Activated naive CD8-positive, alpha-beta T cell treated with anti-CD3 and anti-CD28 coated beads, Interleukin-2, amount 10 ng/mL, durations not matched to agents 7 days and 5 days (primary cell): ENCODE measurements at places on chromosomes 2 and 18. TPM values are rescaled to one million over a fixed set of nuclear protein-coding genes. Genes with fewer than 3 reads are reported as not detected.

GRCh38 chr2:183117226-183117625 lies 7.0 kb upstream of the NUP35 start:
- H3K36me3 ChIP-seq = no peaks in the 10 kb centered on the region
- no peaks in the 10 kb centered on the region for H3K4me1 ChIP-seq
- no peak overlapping the region for H3K27ac ChIP-seq
- no peak for DNase-seq

DNA sequence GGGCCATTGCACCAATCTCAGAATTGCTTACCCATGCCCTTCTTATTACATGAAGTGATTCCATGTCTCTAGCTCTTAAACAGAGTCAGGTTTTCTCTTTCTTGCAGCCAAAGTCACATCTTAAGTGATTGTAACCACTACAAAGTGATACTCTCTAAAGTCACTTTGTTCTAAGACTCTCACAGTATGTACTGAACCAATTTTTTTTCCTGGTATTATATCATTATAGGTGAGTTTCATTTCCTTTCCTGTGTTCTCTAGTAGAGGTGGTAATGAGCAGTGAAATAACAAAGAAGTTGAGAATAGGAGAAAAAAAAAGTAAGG lies 66.3 kb upstream of the DARS1 start:
- peak overlapping the region; percentile 94 for H3K27ac ChIP-seq
- no peaks in the 10 kb centered on the region for H3K27me3 ChIP-seq
- H3K36me3 ChIP-seq = peaks cover 8% of the 10 kb centered on the region
- peaks cover 76% of the 10 kb centered on the region for H3K4me1 ChIP-seq
- no peak for DNase-seq

- no peak for DNase-seq
- no peak overlapping the region for H3K4me3 ChIP-seq
- H3K27me3 ChIP-seq = no peaks in the 10 kb centered on the region
- H3K36me3 ChIP-seq = peaks cover 1% of the 10 kb centered on the region
- peak overlapping the region; percentile 47 for H3K27ac ChIP-seq
Measured at GRCh38 chr2:108612514-108613183, 78.4 kb downstream of the LIMS1 start.

- H3K27me3 ChIP-seq = peaks cover 12% of the 10 kb centered on the region
- H3K4me1 ChIP-seq = peaks cover 2% of the 10 kb centered on the region
- no peak overlapping the region for H3K27ac ChIP-seq
Measured at GRCh38 chr2:33220533-33220932, 255.9 kb upstream of the RASGRP3 start.

- DNase-seq = no peak
- H3K27me3 ChIP-seq = peaks cover 28% of the 10 kb centered on the region
- H3K27ac ChIP-seq = no peak overlapping the region
- no peak overlapping the region for H3K4me3 ChIP-seq
Measured at GRCh38 chr2:105395691-105396090, 3.2 kb downstream of the FHL2 start.

- no peak overlapping the region for H3K4me3 ChIP-seq
- no peaks in the 10 kb centered on the region for H3K27me3 ChIP-seq
- DNase-seq = no peak
- H3K36me3 ChIP-seq = no peaks in the 10 kb centered on the region
- H3K27ac ChIP-seq = no peak overlapping the region
- H3K4me1 ChIP-seq = no peaks in the 10 kb centered on the region
Measured at GRCh38 chr2:133167990-133168389, 400.3 kb downstream of the NCKAP5 start.

Gene POTEJ
- not detected for total RNA-seq

GRCh38 chr2:98825020-98825350 lies 94.1 kb upstream of the MGAT4A start:
- H3K4me1 ChIP-seq = peaks cover 27% of the 10 kb centered on the region
- peaks cover 2% of the 10 kb centered on the region for H3K36me3 ChIP-seq
- no peak overlapping the region for H3K27ac ChIP-seq
- H3K27me3 ChIP-seq = peaks cover 7% of the 10 kb centered on the region

- DNase-seq = no peak
- no peak overlapping the region for H3K4me3 ChIP-seq
- H3K27ac ChIP-seq = no peak overlapping the region
- no peaks in the 10 kb centered on the region for H3K36me3 ChIP-seq
- no peaks in the 10 kb centered on the region for H3K27me3 ChIP-seq
Measured at GRCh38 chr2:54106631-54107454, 8.6 kb upstream of the ACYP2 start.

DNA sequence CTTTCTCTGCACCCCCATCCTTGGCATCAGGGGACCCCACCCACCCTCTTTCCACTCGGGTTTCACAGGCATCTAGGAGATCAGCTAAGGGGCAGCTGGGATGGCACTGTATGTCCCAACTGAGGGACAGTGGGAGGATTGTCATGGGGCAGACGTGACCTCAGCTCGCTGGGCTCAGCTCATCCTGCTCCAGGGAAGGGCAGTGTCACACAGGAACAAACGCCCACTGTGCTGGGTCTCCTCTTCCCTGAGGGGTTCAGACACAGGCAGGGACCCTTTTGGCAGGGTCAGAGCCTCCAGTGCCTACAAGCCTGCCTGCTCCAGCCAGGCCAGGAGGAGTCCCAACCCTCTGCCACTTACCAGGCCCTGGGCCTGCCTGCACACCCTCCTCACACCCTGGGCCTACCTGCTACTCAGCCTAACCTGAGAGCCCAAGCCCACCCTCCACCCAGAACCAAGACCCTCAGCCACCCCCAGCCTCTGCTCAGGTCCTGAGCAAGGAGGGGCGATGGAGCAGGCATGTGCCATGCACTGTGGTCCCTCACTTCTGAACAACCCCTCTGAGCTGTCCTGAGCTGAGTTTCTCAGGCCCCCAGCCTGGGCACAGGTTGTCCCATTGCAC lies 68.2 kb downstream of the HS1BP3 start:
- no peaks in the 10 kb centered on the region for H3K4me1 ChIP-seq
- DNase-seq = no peak
- peaks cover 3% of the 10 kb centered on the region for H3K27me3 ChIP-seq
- no peak overlapping the region for H3K4me3 ChIP-seq
- no peak overlapping the region for H3K27ac ChIP-seq

Gene LRATD1
- not detected for total RNA-seq

- no peak for DNase-seq
- H3K4me1 ChIP-seq = no peaks in the 10 kb centered on the region
- H3K27ac ChIP-seq = no peak overlapping the region
- no peak overlapping the region for H3K4me3 ChIP-seq
- peaks cover 2% of the 10 kb centered on the region for H3K27me3 ChIP-seq
Measured at GRCh38 chr2:187171318-187171717, 276.7 kb downstream of the CALCRL start.

- no peak overlapping the region for H3K4me3 ChIP-seq
- H3K4me1 ChIP-seq = no peaks in the 10 kb centered on the region
- no peaks in the 10 kb centered on the region for H3K27me3 ChIP-seq
- peaks cover 2% of the 10 kb centered on the region for H3K36me3 ChIP-seq
- H3K27ac ChIP-seq = no peak overlapping the region
- DNase-seq = no peak
Measured at GRCh38 chr18:46452820-46453219, 204.2 kb downstream of the LOXHD1 start.

Gene SMAD7
- 26.8 TPM for total RNA-seq

GRCh38 chr2:188245230-188245629 lies 46.4 kb upstream of the GULP1 start:
- no peaks in the 10 kb centered on the region for H3K36me3 ChIP-seq
- H3K27ac ChIP-seq = no peak overlapping the region
- no peak for DNase-seq
- H3K27me3 ChIP-seq = peaks cover 2% of the 10 kb centered on the region
- H3K4me3 ChIP-seq = no peak overlapping the region

Gene NT5C1B
- total RNA-seq = not detected

DNA sequence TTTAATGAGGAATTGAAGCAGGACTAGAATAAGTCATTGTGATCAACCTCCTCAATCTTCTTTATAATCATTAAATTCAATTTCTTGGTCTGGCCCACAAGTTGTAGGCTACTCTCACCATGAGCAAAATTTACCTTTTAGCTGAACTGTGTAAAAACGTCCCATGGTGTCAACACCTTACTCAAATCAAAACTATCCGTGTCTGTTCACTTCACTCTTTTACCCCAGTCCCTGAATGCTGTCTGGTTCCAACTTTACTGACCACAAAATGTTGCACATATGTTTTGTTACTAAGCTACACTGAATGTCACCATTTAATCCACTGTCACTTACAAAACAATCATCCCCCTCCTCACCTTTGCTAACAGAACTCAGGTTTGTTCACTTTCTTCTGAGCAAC lies 951.6 kb upstream of the SLC39A10 start:
- no peaks in the 10 kb centered on the region for H3K27me3 ChIP-seq
- H3K27ac ChIP-seq = no peak overlapping the region
- H3K4me3 ChIP-seq = no peak overlapping the region
- no peaks in the 10 kb centered on the region for H3K36me3 ChIP-seq
- no peaks in the 10 kb centered on the region for H3K4me1 ChIP-seq

GRCh38 chr2:112454586-112454985 lies 21.1 kb upstream of the RGPD8 start:
- no peaks in the 10 kb centered on the region for H3K4me1 ChIP-seq
- no peak for DNase-seq
- H3K4me3 ChIP-seq = no peak overlapping the region
- no peaks in the 10 kb centered on the region for H3K36me3 ChIP-seq
- H3K27me3 ChIP-seq = peaks cover 6% of the 10 kb centered on the region

DNA sequence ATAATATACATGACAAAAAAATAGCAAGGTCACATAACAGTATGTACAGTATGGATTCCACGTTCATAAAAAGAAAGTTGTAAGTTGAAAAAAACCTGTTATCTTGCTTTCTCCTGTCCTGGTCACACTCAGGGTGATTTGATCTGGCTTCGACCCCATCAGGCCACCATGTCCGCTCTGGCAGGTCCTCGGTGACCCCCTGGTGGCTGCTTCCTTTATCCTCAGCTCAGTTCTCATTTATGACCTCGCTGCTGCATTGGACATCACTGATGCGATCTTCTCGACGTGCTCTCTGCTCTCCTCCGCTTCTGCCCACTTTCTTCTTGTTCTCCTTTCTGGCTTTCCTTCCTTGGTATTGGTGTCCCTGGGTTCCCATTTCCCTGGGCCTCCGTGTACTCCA lies 29.7 kb downstream of the DGKD start:
- peaks cover 63% of the 10 kb centered on the region for H3K4me1 ChIP-seq
- peak overlapping the region; percentile 77 for H3K4me3 ChIP-seq
- DNase-seq = no peak
- H3K27me3 ChIP-seq = no peaks in the 10 kb centered on the region
- peak overlapping the region; percentile 98 for H3K27ac ChIP-seq

GRCh38 chr2:168639441-168639898 lies 163.0 kb upstream of the NOSTRIN start:
- peaks cover 16% of the 10 kb centered on the region for H3K36me3 ChIP-seq
- H3K27me3 ChIP-seq = no peaks in the 10 kb centered on the region
- no peak for DNase-seq
- peaks cover 8% of the 10 kb centered on the region for H3K4me1 ChIP-seq
- H3K27ac ChIP-seq = no peak overlapping the region

DNA sequence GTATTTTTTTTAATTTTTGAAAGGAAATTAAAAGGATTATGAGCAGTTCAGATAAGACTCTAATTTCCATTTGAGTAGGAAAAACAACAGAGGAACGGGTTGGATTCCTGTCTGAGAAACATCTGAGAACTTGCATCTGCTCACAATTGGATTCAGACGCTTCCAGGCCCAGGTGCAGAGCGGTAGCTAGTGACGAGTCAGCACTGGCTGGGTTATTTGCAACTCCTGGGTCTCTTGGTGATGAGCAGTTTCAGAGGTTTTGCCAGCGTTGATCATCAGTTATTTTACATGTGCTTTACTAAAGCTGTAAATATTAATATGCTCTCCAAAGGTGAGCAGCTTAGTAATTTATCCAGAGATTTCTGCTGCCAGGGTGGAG lies 39.1 kb upstream of the B3GNT7 start:
- H3K27ac ChIP-seq = no peak overlapping the region
- no peaks in the 10 kb centered on the region for H3K36me3 ChIP-seq
- peaks cover 2% of the 10 kb centered on the region for H3K27me3 ChIP-seq
- H3K4me3 ChIP-seq = no peak overlapping the region

Gene CD226
- 46.4 TPM for total RNA-seq

Gene CNRIP1
- not detected for total RNA-seq

- no peak overlapping the region for H3K27ac ChIP-seq
- H3K4me3 ChIP-seq = no peak overlapping the region
- no peak for DNase-seq
- H3K4me1 ChIP-seq = peaks cover 3% of the 10 kb centered on the region
- no peaks in the 10 kb centered on the region for H3K36me3 ChIP-seq
Measured at GRCh38 chr18:21179590-21180220, 62.3 kb upstream of the GREB1L start.

DNA sequence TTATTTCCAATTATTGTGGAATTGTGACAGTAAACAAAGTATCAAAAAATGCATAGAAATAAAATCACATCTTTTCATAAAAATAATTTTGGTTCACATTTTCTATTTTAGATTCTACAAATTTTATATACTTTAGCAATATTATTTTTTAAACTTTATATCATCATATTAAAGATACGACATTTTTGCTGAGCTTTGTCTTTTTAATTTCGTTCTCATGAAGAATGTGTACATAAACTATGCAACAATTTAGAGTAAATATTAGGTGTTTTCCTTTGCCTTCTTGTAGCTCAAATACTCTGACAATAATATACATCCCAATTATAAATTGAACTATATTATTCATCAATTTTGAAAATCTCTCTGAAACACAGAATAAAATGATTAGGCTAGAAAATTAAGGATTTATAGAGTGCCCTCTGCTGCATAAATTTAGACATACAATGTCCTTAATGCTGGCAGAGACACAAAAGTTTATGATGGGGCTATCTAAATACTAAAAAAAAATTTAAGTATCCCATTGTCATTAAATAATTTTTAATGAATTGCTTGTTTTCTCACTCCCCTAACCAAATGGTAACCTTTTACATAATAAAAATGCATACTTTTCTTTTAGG lies 45.7 kb downstream of the CCDC102B start:
- no peaks in the 10 kb centered on the region for H3K27me3 ChIP-seq
- H3K4me1 ChIP-seq = no peaks in the 10 kb centered on the region
- no peaks in the 10 kb centered on the region for H3K36me3 ChIP-seq

DNA sequence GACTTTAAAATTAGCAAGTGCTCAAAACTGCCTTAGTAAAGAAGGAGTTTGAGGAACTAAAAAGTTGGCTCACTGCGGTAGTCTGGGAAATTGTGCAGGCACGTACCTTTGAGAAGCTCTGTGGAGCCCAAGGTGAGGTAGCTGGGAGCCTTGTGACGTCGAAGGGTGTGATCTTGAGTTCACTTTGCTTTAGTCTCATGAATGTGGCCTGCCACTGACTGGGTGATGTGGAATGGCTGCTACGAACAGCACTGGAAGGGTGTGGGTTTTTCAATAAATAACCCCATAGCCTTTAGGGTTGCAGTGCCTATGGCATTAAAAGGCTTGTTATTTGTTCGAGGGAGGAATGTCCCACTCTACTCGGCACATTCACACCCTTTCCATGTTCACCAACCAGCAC lies 312.3 kb downstream of the PRKCE start:
- no peak overlapping the region for H3K27ac ChIP-seq
- peaks cover 10% of the 10 kb centered on the region for H3K4me1 ChIP-seq
- DNase-seq = no peak
- H3K4me3 ChIP-seq = no peak overlapping the region
- peaks cover 8% of the 10 kb centered on the region for H3K27me3 ChIP-seq
